T-helper 2 cell (primary cell): ENCODE measurements at places on chromosomes 4 and X.

GRCh38 chr4:108303488-108304177 lies 134.9 kb upstream of the LEF1 start:
- no peak for DNase-seq

DNA sequence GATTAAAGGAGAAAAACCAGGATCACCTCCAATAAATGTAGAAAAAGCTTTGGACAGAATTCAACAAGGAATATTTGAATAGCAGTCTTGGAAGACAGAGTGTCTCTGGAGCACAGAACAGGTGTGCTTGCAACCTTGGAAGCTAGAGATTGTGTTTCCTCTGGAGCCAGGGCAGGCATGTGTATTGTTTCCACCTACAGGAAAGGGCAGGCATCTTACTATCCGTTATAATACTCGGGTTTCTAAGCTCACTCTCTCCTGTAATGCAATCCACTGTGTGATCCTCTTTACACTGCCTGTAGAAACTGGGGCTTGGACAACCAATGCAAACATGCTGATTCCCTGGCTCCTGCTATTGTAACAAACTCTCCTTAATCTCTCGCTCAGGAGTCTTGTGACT lies 14.4 kb downstream of the CCDC110 start:
- DNase-seq, result no peak

GRCh38 chrX:2682565-2683177 lies 8.4 kb upstream of the CD99 start:
- DNase-seq, result no peak

- DNase-seq, result no peak
Observed at GRCh38 chr4:82728301-82728700, 70.3 kb downstream of the SCD5 start.

- DNase-seq, result no peak
Observed at GRCh38 chr4:13151194-13151593, 332.9 kb downstream of the RAB28 start.

DNA sequence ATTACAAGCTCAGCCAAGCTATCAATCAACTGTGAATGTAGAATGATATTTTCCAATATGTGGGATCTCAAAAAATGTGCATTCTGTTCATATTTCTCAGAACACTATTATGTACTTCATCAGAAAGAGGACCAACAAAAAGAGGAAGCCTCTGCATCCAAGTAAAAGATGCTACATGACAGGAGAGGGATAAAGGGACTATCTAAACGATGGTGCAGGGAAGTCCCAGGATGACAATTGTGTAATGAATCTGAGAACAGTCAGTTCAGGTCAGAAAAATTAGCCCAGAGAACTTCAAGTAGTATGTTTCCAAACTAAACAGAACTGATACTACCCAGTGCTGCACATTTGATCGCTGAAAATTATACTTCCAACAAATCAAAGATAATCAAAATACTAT lies 127.0 kb downstream of the ZNF330 start:
- no peak for DNase-seq

DNA sequence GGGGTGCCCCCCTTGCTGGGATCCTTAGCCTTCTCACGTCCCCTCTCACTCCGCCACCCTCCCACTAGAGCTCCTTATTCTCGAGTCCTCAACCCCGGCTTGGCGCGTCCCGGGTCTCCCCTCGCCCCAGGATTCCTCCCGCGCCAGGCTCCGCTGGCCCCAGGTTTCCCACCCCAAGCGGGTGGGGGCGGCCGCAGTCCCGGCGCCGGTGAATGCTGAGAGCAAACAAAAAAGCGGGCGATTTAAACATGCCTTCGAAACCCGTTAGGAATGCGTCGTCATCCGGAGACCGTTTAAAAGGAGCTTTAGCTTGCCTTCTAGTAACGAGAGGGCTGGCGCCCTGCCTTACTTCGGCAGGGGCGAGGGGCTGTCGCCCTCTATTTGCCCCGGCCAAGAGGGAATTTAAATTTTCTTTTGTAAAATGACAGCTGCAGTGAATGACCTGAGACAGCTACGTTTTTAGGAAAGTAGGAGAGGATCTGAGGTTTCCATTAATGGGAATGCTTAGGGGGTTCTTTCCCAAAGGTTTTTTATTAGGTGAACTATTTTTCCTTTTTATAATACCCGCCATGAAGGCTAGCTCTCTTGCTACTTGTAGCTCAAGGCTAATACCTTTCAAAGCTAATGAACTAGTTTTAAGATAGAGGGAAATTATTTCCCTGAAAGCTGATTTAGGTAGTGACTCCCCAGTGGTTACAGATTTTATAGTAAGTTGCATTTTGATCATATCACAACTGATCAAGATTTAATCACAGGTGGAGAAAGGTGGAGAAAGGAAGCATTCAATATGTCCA lies 3.1 kb downstream of the JADE1 start:
- no peak for DNase-seq

DNA sequence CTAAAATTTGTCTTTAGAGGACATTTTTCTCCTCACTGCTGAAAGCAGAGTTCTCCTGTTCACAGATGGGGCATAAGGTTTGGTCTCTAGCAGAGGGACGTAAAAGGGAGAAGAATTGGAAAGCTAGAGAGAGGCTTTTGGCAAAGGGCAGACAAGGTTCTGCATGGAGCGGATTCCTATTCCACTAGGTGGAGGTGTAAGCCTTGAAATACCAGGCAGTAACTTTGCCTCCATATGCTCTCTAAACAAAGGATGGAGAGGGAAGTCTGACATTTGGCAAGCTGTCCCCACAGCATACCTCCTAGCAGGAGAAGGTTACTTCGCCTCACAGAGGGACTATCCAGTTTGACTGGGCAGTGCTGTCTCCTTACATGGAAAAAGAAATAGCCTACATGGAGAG lies 174.7 kb downstream of the DACH2 start:
- no peak for DNase-seq

GRCh38 chr4:41304221-41304620 lies 47.5 kb downstream of the UCHL1 start:
- DNase-seq, result no peak

DNA sequence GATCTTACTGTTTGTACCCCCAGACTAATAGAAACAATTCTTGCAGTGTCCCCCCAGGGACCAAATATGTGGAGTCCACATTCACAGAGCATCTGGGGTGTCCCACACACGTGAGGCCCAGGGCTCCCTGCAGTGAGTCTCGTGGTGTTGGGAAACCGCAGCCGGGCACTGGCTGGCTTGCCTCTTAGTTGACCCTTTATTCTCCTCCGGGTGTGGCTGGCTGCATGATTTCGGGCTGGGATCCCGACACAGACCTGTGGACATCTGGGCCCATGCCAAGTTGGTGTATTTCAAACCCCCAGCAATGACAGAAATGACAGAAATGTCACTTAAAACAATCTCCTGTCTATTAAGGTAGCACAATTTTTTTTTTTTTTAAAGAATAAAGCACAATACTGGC lies 15.6 kb upstream of the CLDN24 start:
- no peak for DNase-seq

DNA sequence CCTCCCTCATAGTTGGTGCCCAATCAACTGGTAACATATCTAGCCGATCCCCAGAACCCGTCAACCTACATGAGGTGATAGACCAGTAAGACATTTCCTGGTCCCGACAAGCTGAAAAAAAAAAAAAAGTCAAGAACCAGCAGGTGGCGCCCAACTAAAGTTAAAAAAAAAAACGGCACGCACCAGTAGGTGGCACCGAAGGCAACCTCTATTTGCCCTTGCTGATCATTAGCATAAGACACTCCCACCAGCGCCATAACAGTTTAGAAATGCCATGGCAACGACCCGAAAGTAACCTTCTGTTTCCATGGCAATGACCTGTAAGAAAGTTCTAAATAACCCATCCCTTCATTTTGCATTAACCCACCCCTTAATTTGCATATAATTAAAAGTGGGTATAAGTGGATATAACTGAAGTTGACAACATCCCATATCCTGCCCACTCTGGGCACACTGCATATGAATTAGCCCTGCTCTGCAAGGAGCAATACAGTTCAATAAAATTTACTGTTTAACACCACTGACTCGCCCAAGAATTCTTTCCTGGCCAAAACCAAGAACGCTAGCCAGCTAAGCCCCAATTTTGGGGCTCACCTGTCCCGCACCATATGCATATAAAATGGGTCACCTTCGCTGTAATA lies 83.9 kb upstream of the SPANXB1 start:
- peak; percentile 19 for DNase-seq

GRCh38 chrX:20130357-20130756 lies 11.3 kb downstream of the EIF1AX start:
- no peak for DNase-seq

DNA sequence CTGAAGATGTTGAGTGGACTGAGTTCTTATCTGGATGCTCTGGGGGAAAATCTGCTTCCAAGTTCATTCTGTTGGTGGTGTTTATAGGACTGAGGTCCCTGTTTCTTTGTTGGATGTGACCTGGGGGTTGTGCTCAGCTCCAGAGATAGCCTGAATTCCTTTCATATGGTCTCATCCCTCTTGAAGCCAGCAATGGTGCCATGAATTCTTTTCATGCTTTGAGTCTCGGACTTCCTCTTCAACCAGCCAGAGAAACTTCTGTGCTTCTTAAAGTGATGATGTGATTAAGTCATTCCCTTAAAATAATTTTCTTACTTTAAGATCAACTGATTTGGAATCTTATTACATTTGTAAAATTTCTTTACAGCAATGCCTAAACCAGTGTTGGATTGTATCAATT lies 233.8 kb upstream of the UGT8 start:
- DNase-seq, result no peak

- DNase-seq, result no peak
Observed at GRCh38 chr4:26217961-26218676, 102.7 kb upstream of the RBPJ start.

GRCh38 chr4:26130841-26131432 lies 189.9 kb upstream of the RBPJ start:
- DNase-seq, result peak; percentile 69

GRCh38 chrX:93538575-93538974 lies 134.8 kb downstream of the NAP1L3 start:
- DNase-seq, result no peak

GRCh38 chr4:89368861-89369260 lies 61.3 kb upstream of the GPRIN3 start:
- no peak for DNase-seq

GRCh38 chr4:2306773-2307410 lies 45.0 kb upstream of the MXD4 start:
- no peak for DNase-seq

- no peak for DNase-seq
Observed at GRCh38 chr4:11072999-11073398, 355.7 kb downstream of the HS3ST1 start.

GRCh38 chrX:617401-617800 lies 13.2 kb upstream of the SHOX start:
- DNase-seq, result no peak

- DNase-seq, result no peak
Observed at GRCh38 chr4:101009471-101009870, 337.9 kb downstream of the PPP3CA start.

- DNase-seq, result no peak
Observed at GRCh38 chr4:103076747-103077347, at the start of gene SLC9B2. Gene SLC9B2, minus strand, starts transcription at chr4:103076761. Its CDS starts 9,211 bp downstream, at chr4:103067550.

DNA sequence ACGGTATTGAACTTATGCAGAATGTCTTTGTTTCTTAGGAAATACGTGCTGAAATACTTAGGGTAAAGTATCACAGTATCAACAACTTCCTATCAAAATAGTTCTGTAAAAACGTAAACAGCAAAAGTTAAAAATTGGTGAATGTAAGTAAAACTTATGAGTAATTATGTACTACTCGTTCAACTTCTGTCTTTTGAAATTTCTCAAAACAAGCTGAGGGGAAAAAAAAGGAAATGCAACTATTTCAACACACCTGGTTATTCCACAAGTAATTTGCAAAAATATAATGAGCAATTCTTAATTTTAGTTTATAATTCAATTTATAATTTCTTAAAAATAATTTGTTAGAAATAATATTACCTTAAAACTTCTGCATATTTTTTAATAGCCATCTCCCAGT lies 8.3 kb downstream of the PPID start:
- no peak for DNase-seq

DNA sequence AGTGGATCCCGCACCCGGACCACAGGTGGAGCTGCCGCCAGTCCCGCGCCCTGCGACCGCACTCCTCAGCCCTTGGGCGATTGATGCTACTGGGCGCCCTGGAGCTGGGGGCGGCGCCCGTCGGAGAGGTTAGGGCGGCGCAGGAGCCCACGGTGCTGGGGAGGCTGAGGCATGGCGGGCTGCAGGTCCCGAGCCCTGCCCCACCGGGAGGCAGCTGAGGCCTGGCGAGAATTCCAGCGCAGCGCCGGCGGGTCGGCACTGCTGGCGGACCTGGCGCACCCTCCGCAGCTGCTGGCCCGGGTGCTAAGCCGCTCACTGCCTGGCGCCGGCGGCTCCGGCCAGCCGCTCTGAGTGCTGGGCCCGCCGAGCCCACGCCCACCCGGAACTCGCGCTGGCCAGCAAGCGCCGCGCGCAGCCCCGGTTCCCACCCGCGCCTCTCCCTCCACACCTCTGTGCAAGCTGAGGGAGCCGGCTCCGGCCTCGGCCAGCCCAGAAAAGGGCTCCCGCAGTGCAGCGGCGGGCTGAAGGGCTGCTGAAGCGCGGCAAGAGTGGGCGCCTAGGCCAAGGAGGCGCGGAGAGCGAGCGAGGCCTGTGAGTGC lies 1256.5 kb downstream of the STIM2 start:
- no peak for DNase-seq

- no peak for DNase-seq
Observed at GRCh38 chr4:71206763-71207162, 132.1 kb upstream of the SLC4A4 start.

DNA sequence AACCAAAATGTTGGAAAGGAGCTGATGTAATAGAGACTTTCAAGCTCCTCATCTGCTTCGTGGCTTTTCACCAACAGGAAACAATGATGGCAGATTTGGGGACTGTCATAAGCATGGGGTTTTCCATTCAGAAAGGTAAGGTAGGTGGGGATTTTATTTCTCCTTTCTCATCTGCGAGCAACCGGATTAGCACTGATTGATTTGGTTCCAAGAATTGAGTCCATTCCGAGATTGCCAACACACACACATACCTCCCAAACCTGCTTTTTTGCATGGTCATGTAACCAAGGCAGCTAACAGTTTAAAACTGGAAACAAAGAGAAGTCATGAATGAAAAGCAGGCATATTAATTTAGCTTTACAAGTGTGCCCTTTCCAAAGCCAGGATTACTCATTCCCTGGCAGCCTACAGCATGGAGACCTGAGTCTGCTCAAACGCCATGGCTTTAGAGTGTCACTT lies 63.0 kb upstream of the LNX1 start:
- DNase-seq, result no peak

- DNase-seq, result no peak
Observed at GRCh38 chr4:38805530-38806145, 1.0 kb upstream of the TLR1 start.

- no peak for DNase-seq
Observed at GRCh38 chr4:37747772-37748330, 61.7 kb upstream of the RELL1 start.
